ENCODE measurements at places on chromosomes 7 and 10.
A peak's percentile ranks its signal among the peaks of the same experiment; 100 is the strongest.

GRCh38 chr7:117993377-117994003 lies 120.2 kb upstream of the CTTNBP2 start:
- DNase-seq, result peak; percentile 31

DNA sequence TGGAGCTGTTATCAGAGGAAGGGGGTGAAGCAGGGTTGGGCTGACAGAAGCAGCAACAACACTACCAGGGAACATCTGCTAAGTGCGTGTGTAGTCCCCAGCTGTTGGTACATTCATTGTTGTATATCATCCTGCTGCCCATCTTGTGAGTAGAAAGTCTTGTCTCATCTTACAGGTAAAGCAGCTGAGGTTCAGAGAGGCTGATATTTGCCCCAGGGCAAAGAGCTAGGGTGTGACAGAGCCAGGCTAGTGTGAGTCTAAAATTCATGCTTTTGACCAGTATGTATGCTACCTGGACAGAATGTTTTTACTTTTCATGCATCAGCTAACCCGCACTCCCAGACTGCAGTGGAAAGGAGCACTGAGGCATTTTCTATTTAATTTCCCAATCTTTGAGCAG lies 221.6 kb downstream of the STK31 start:
- DNase-seq, result no peak

GRCh38 chr7:80078159-80078731 lies 56.4 kb upstream of the GNAI1 start:
- no peak for DNase-seq

DNA sequence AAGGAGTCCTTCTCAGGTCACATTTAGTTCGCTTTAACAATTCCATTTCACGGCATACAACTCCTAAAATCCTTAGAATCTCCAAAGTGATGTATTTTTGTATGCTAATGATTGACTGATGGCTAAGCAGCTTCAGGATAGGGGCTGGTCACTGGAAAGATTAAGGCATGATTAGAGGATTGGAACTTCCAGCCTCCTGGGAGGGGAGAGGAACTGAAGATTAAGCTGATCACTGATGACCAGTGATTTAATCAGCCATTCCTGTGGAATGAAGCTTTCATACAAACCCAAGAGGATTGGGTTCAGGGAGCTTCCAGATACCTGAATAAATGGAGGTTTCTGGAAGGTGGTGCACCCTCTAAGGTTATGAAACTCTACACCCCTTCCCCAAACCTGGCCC lies 123.9 kb upstream of the CDK13 start:
- no peak for DNase-seq

DNA sequence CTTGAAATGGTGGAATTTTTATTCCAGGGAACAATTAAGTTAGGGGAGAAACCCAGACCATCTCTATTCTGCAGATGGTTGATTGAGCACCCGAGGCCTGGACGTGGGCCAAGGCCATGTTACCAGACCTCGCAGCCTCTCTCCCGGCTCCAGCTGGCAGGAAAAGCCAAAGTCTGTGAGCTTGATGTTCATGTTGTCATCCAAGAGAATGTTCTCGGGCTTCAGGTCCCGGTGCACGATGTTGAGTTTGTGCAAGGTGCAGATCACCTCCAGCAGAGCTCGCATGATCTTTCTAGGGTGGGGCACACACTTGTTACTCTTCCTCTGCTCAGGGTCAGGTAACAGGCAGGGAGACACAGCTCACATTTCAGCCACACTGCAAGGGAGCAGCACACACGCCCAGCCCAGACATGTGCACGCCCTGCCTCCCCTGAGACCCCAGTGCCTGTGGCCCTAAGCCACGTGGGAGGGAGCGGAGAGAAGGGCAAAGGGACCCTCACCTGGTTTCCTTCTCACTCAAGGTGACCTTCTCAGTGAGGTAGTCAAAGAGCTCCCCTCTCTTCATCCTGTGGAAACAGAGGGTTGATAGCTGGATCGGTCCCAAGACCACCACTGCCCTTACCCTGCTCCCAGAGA lies 9.5 kb downstream of the PHKG1 start:
- DNase-seq, result no peak

GRCh38 chr7:83859827-83860226 lies 210.9 kb upstream of the SEMA3E start:
- no peak for DNase-seq

GRCh38 chr10:97320480-97321031 lies 1.5 kb downstream of the FRAT1 start:
- no peak for DNase-seq

DNA sequence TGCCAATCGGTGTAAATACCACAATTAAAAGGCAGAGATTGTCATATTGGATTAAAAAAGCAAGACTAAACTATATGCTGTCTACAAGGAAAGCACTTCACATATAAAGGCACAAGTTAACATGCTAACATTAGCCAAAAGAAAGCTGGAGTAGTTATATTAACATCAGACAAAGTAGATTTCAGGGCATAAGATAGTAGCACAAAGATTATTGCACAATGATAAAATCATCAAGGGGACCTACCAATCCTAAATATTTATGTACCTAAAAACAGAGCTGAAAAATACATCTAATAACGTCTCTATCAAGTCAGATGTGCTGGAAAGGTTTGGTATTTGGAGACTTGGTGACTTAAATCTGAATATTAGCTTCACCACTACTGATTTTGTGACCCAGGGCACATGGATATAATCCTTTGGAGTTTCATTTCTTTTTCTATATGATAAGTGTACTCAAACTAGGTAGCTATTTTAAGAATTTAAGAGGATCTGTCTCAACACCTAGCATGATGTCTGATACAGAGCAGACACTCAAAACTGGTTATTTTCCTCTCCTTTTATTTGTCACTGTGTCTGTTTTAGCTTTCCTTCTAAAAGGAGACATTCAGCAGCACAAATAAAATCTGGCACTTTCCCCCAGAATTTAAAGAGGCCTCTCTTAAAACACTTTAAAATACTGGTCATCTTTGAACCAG lies 156.5 kb downstream of the DOCK4 start:
- DNase-seq, result no peak

DNA sequence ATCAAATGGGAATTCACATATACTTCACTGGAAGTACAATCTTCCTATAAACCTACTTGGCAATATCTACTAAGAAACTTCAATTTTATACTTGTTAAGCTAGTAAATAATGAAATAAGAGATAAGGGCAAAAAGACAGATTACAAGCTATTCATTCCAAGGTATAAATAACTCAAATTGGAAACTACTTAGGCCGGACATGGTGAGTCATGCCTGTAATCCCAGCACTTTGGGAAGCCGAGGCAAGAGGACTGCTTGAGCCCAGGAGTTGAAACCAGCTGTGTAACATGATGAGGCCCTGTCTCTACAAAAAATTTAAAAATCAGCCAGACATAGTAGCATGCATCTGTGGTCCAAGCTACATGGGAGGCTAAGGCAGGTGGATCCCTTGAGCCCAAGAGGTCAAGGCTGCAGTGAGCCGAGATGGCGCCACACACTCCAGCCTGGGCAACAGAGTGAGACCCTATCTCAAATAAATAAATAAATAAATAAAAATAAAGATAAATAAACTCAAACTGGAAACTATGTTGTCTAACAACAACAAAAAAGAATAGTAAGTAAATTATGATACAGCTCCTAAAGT lies 37.6 kb downstream of the ARHGAP21 start:
- no peak for DNase-seq

- no peak for DNase-seq
These were observed 22.4 kb downstream of the ADGRA1 start for GRCh38 chr10:133110133-133110532.

DNA sequence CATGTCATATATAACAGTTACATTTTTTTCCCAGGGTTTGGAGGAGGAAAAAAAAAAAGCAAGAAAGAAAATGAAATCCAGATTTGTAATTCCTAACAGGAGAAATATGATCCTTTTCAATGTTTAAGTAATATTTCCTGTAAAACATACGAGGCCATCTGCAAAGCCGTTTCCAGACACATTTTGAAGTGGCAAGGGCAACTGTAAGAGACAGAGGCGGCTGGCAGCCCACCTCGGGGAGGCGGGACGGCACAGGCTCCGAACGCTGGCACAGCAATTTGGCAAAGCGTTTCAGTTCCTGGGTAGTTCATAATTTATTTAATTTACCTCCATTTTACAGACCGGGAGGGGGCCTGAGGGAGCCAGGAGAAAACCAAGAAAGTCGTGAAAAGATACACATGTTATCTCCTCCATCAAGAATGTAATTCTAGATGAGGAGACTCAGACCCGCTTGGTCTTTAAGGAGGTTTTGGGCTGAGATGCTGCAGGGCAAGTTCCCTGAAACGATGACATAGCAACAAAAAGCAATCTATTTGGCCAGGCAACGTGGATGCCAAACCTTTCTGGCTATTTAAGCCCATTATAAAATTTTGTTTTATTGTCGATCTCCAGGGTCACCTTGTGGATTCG lies 448.5 kb upstream of the MKI67 start:
- no peak for DNase-seq

DNA sequence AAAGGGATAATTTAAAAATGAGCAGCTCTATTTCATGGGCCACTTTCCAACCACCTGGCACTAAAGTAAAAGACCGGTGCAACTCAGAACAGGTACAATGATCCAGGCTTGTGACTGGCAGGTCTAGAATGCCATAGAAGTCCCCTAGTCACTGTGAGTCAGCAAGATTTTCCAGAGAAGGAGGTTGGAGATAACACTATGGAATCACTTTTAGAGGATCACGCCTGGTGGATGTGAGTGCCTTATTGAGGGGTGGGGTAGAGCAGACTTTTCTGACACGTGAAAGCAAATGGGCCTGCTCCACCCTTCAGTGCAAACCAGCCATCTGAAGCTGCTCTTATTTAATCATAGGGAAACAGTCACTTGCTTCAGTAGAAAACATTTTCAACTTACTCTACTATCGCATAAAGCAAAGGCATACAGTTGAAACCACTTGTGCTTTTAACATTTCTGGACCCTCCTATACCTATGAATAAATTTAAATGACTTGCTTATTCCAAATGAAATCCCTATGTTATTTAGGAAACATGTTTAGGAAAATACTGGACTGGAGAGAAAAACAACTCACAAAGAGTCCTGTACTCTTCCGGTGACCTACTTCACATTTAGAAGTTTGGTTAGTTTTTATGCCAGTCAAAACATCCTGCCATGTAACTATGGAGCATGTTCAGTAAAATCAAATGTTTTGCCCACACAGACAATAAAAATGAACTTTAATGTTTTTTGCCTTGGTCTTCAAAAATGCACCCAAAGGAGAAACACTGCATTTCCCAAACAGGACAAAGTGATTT lies 21.5 kb upstream of the AKR1C1 start:
- no peak for DNase-seq

- no peak for DNase-seq
These were observed 27.0 kb upstream of the CDK13 start for GRCh38 chr7:39923091-39923490.

DNA sequence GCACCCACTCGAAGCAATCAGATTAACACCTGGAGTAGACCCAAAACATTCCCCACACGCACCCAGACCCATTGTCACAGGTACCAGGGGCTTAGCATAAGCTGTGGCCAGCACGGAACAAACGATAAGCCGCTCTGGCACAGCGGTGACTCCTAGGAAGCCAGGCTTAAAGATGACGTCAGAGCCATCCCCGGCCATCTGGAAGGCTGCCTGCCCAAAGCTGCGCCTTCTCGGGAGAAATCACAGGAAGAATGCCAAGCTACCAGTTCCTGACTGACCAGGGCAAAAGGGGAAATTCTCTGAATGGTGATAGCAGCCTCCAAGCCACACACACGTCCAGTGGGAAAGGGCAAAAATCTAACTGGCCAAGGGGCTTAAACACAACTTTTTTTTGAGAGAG lies 13.0 kb upstream of the WIPI2 start:
- no peak for DNase-seq

GRCh38 chr7:7562736-7563135 lies 3.9 kb upstream of the MIOS start:
- DNase-seq, result no peak

GRCh38 chr7:94980418-94981142 lies 73.2 kb downstream of the PPP1R9A start:
- no peak for DNase-seq

- DNase-seq, result peak; percentile 22
These were observed 752 bp downstream of the KLF14 start for GRCh38 chr7:130732980-130733930.

DNA sequence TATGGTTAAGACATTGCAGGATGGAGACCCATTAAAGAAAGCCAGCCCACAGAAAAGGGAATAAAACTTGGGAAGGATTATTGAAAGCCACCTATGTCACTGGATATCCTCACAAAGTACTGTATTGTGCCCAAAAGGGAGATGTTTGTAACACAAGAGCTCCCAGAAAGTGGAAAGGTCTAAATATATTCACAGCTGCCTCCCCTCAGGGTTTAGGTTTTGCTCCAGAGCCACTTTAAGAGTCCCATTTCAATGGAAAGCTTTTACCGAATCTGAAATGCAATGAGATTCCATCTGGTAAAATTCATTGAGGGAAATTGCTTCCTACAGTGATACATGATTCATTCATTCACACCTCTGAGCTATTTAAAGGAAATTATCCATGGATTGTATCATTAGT lies 176.4 kb downstream of the XPNPEP1 start:
- no peak for DNase-seq

DNA sequence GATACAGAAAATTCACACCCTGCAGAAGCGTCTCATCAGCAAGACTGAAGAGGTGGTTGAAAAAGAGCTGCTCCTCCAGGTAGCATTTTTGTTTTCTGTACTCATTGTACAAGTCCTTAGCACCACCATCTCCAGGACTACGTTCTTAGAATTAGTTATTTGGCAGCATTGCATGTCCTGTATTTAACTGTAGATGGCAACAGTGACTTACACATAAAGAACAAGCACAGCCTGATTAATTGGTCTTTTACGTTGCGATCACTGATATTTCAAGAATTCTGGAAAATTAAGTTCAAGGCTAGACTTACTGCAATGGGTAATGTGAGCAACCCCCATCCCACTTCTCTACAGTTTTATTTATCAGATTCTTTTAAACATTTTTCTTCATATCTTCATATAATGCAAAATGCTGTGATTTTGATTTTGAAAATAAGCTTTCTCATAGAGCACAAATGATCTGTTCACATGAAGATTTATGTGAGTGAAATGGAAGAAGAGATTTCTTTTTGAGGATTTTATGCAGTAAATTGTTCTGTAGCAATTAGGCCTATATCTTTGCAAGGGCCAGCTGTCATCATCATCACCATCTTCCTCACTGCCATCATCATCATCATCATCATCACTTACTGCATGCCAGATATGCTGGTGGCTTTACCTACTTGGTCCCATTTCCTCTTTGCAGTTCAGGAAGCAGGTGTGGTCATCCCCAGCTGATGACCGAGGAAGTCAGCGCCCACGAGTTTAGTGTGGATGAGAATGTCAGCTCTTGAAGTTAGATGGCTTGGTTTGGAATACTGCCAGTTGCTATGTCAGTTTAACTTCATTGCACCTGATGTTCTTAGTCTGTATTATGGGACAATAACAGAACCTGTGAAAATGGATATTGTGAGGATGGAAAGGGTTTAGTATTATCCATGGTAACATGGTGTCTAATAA lies 53.4 kb downstream of the CFAP58 start:
- DNase-seq, result peak; percentile 11

GRCh38 chr10:103629581-103629980 lies 136.1 kb downstream of the NEURL1 start:
- no peak for DNase-seq

GRCh38 chr10:78744491-78745090 lies 324.2 kb upstream of the ZMIZ1 start:
- no peak for DNase-seq

All from activated CD4-positive, alpha-beta T cell treated with anti-CD3 and anti-CD28 coated beads, Interleukin-2, Interleukin-6, amounts not matched to agents 100 ng/mL and 50 ng/mL, durations not matched to agents 16 hours and 8 hours (primary cell).